ENCODE measurements at places on chromosomes 4 and X.

- no peak for DNase-seq
These were observed 14.3 kb downstream of the CFAP99 start for GRCh38 chr4:2432991-2433530.

DNA sequence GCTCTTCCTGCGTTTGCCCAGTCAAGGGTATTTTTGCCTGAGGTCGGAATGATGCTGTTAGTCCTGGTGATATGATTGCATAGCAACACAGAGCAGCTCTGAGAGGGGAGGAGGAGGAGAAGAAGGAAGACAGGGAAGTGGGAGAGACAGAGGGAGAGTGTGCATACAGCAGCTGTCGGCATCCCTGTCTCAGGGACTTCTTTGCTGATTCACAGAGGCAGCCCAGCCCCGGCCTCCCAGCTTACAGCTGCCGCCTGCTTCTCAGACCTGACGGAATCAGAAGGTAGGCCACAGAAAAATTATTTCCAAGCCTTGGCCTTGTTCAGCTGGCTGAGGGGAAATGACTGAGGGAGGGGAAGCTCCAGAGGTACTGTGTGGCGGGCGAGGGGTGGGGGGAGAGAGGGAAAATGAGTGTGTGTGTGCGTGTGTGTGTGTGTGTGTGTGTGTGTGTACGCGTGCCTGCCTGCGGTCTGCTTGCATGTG, 319 bp downstream of the DRP2 start:
- no peak for DNase-seq

GRCh38 chr4:101064541-101065180, 282.7 kb downstream of the PPP3CA start:
- DNase-seq = no peak

GRCh38 chr4:60216752-60217151, 983.4 kb upstream of the ADGRL3 start:
- peak; percentile 45 for DNase-seq

DNA sequence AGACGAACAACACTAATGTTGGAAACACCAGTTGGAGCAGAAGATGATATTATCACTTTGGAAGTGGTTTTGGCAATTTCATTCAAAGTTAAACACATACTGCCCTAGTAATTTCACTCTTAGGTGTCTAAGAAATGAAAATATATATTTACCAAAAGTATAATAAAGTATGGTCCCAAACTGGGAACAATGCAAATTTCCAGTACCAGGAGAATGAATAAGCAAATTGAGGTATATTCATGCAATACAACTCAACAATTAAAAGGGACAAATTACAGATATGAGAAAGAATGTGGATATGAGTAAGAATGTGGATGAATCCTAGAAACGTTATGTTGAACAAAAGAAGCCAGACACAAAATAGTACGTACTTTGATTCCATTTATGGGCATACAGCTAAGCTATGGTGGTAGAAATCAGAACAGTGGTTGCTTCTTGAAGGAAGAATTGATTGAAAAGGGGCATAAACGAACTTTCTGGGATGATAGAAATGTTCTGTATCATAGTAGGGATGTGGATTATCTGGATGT, 10.0 kb downstream of the ELMOD2 start:
- no peak for DNase-seq
